ENCODE measurements at places on chromosomes 7 and 10. TPM values are rescaled to one million over a fixed set of nuclear protein-coding genes. Genes with fewer than 3 reads are reported as not detected.
A peak's percentile ranks its signal among the peaks of the same experiment; 100 is the strongest.

The TRPV6 gene
- 0.46 TPM for total RNA-seq

- peak; percentile 16 for DNase-seq
- H3K4me3 ChIP-seq, result no peak overlapping the region
- H3K36me3 ChIP-seq, result no peaks in the 10 kb centered on the region
- H3K4me1 ChIP-seq, result no peaks in the 10 kb centered on the region
- no peak overlapping the region for H3K27ac ChIP-seq
These were observed 17.0 kb downstream of the PNLIPRP3 start for GRCh38 chr10:116444527-116445142.

GRCh38 chr7:132723506-132724081, 147.3 kb upstream of the PLXNA4 start:
- no peak overlapping the region for H3K4me3 ChIP-seq
- H3K27ac ChIP-seq, result no peak overlapping the region
- H3K4me1 ChIP-seq, result no peaks in the 10 kb centered on the region
- no peaks in the 10 kb centered on the region for H3K36me3 ChIP-seq

GRCh38 chr7:137983323-137984008, 18.4 kb downstream of the CREB3L2 start:
- peak; percentile 43 for DNase-seq
- no peak overlapping the region for H3K4me3 ChIP-seq
- H3K27me3 ChIP-seq, result no peaks in the 10 kb centered on the region
- peak overlapping the region; percentile 5 for H3K27ac ChIP-seq
- H3K4me1 ChIP-seq, result peaks cover 73% of the 10 kb centered on the region

DNA sequence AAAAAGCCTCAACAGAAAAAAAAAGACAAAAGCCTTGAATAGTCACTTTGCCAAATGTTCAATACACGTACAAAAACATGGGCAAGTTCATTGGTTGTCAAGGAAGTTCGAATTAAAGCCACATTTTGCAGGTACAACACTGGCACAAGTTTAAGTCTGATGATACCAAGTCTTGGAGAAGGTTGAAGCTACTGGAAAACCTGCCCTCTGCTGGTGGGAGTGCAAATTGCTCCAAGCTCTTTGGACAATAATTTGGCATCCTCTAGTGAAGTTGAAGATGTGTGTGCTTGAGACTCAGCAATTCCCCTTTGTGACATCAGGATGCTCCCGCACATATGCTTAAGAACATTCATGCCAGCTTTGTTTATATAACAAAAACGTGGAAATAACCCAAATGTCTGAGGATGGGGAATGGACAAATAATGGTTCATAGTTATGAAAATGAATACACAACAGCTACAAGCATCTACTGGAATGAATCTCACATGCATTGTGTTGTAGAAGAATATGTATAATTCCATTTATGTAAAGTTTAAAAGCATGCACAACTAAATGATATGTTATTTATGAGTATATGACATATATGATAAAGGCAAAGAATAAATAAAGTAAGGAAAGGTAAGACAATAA, 120.0 kb upstream of the PLPP4 start:
- H3K27me3 ChIP-seq, result no peaks in the 10 kb centered on the region
- DNase-seq, result peak; percentile 7
- no peak overlapping the region for H3K4me3 ChIP-seq
- no peaks in the 10 kb centered on the region for H3K36me3 ChIP-seq

DNA sequence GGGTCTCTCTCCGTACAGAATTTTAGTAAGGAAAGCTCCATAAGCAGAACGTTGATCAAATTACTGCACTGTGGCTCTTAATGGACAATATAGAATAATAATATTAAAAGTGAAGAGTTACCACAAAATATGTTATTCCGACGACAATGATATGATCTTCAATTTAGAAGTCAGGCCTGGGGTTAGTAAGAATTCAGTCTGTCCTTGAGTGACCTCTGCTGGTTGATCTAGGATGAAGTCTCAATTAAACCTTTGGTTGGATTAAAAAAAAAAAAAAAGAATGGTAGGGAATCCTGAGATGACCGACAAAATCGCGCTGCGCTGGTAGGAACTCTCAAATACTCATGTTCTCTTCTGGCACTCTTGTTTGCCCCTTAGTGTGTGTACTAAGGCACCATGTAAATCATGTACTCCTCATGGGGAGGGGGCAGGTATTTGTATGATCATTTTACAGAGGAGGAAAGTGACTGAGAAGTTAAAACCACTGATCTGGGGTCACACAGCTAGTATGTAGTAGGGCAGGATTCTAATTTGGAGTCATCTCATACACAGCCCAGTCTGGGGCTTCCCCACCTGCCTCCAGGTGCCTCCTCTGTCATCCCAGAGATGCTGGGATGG, 161.3 kb upstream of the NPVF start:
- H3K36me3 ChIP-seq, result no peaks in the 10 kb centered on the region
- DNase-seq, result peak; percentile 10
- no peaks in the 10 kb centered on the region for H3K4me1 ChIP-seq
- H3K27me3 ChIP-seq, result peaks cover 6% of the 10 kb centered on the region
- H3K4me3 ChIP-seq, result no peak overlapping the region

The DENND2A gene
- total RNA-seq, result 42.1 TPM
